Stomach (tissue), 19 donors: ENCODE measurements at places on chromosomes 1 and 21. TPM values are rescaled to one million over a fixed set of nuclear protein-coding genes. Genes with fewer than 3 reads are reported as not detected.

Gene ACTL8
- total RNA-seq, result not detected

Gene RIMKLA
- total RNA-seq, result 11.6 TPM

DNA sequence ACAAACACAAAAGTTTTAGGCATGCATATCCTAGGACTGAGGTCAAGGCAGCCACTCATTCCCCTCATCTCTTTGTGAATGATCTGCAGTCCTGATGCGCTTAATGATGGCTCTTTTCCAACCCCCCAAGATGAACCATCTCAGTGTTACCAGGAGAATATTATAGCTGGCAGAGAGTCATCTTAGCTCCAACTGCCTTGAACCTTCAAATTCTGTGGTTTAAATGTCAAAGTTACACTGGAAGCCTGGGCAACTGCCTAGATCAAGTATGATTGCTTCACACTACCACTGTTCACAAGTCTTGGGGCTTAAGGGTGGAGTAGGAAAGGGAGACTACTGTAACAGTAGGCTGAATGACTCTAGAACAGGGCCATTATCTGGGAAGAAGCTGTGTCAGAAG is 8.0 kb upstream of the MYBPHL start:
- no peak for DNase-seq

- no peak for DNase-seq
Measured at GRCh38 chr1:150528196-150528595, 12.6 kb downstream of the FALEC start.

Gene C1orf116
- total RNA-seq, result 18.0 TPM

GRCh38 chr21:38241029-38241740 is 15.6 kb upstream of the KCNJ15 start:
- DNase-seq, result no peak

DNA sequence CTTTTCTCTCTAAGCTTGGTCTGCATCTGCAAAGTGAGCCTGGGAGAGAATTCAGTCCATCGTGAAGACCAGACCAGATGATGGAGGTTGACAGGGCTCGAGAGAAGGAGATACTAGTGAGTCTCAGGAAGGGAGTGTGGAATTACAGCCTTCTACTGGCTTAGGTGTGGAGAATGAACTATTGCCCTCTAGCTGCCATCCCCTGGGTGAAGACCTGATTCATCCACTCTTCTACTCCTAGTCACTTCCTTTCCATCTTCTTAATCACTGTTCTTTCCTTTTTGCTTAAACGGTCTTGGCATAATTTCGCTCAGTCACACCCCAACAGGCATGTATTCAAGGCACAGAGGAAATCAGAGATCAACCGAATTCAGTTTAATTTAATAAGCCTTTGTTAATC is 34.0 kb upstream of the HSD17B7 start:
- DNase-seq, result no peak

Gene TMCC2
- total RNA-seq, result 1.4 TPM

GRCh38 chr21:35370071-35370470 is 321.0 kb upstream of the RUNX1 start:
- no peak for DNase-seq

DNA sequence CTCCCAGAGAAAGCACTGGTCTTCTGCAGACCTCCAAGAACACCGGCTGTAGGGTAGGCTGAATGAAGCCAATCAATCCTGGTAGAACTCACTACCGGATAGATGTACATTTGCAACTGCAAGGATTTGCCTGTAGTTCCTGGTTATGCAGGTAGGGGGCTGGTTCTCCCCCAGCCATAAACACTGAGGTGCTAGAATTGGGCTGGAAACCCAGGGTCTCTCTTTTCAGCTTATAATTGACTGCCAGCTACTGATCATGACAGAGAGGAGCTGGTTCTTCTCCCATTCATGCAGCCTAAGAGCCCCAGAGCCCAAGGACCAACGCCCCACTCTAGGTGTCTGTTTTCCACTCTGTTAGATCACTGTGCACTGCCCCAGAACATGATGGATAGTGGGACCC is 21.5 kb upstream of the MTARC2 start:
- no peak for DNase-seq

DNA sequence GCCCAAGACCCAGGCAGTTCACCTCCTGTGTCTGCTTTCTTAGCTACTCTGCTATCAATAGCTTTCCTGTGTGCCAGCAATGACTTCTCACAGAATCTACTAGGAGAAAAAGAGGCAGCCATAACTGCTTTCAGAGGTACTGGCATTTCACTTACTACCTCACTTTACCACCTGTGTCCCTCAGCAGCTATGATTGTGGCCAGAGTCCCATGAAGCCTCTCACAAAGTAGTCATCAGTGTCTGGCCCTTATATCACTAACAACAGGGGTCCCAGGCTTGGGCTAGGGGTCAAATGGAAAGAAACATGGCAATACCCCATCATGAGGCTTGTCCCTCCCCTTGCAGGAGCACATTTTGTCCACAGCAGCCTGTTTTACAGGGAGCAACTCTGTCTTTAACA is 62.7 kb upstream of the EPS8L3 start:
- no peak for DNase-seq

Gene PRELP
- total RNA-seq, result 1.1 TPM

- no peak for DNase-seq
Measured at GRCh38 chr1:14332158-14332557, 266.3 kb upstream of the KAZN start.

DNA sequence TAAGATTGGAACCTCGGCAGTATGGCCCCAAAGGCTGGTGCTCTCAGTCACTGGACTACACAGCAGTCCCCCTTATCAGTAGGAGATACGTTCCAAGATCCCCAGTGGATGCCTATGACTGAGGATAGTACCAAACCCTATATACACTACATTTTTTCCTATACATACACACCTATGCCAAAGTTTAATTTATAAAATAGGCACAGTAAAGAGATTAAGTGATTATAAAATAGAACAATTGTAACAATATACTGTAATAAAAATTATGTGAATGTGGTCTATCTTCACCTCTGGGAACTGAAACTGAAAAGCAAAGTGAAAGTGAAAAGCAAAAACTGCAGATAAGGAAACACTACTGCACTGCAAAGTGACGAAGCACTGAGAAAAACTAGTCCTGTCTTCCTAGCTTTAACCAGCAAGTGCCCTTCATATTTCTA is 96.8 kb downstream of the INTS7 start:
- peak; percentile 67 for DNase-seq

Gene LMX1A
- not detected for total RNA-seq

Gene HSPA13
- total RNA-seq, result 15.6 TPM

Gene VTCN1
- 0.73 TPM for total RNA-seq

Gene NTRK1
- 0.87 TPM for total RNA-seq

GRCh38 chr1:88647249-88647645 is 36.8 kb upstream of the PKN2 start:
- DNase-seq, result peak; percentile 2

GRCh38 chr1:221200464-221200863 is 321.2 kb downstream of the HLX start:
- DNase-seq, result no peak

DNA sequence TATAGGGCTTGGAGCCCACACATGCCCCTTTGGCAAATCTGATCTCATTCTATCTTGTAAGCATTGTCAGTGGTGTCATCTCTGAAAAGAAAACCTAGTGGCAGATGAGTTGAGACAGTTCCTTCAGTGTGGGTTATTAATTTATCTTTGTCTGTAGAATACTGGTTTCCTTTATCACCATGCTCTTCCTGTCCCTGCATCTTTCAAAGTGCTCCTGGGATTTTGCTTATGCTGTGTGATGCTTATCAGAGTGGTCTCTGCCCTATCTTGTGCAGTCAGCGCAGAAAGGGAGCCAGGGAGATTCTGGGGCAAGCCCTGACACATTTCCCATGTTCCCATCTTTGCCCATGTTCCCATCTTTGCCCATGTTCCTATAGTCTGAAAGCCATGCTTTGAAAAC is 402.9 kb downstream of the RWDD3 start:
- no peak for DNase-seq

Gene AMY1A
- not detected for total RNA-seq

Gene PRAMEF11
- not detected for total RNA-seq

GRCh38 chr21:17045214-17045853 is 467.5 kb upstream of the CXADR start:
- DNase-seq, result peak; percentile 20

Gene SH3GLB1
- 50.3 TPM for total RNA-seq

DNA sequence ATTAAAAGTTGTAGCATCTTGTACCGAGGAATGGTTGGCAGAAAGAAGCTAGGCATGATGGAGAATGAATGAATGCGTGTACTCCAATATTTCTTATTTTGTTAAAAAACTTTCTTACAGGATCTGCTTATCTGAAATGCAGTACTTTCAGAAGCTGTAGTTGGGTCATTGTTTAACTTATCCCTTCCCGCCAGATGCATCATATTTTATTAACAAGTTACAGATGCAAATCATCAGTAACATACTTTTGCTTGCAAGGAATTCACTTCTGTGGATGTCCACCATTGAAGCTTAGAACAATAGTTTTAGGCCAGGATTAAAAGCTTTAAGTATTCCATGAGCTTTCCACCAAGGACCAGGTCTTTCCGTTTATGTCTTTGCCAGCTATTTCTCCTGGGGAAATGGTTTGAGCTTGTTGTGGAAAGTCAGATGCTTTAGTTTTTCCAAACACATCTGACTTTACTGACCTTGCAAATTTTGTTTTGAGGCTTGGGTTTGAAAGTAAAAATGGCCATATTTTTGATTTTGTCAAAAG is 65.4 kb downstream of the PATJ start:
- no peak for DNase-seq
